ENCODE measurements at places on chromosomes 1 and 21.

DNA sequence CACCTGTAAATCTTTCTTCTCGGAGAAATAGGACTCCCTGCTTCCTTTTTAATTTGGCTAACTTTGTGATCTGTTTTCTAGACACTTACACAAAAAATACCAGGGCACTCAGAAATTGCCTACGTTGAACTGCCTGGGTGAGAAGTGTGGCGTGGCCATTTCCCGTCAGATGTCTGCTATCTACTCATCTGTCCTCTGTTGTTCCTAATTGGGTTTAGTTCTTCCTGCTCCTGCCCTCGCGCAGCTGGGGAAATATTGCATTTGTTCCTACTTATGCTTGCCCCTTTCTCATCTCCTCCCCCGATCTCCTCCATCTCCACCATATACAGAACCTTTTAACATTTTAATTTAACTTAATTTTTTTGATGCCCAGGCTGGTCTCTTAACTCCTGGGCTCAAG lies 55.1 kb downstream of the CD58 start:
- no peak for DNase-seq

DNA sequence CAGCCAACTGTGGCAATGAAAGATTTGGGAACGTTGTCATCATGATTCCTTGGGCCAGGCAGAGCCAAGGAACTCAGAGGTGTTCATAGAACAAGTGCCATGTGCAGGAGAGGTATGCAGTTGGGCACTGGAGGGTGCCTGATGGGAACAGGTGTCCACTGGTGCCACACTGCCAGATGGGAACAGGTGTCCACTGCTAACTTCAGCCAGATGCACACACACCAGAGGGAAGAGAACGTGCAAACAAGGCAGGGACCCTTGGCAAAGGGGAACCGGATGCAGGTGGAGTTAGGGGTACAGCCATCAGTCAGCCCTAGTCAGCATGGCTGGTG lies 13.5 kb downstream of the OLFML2B start:
- no peak for DNase-seq

DNA sequence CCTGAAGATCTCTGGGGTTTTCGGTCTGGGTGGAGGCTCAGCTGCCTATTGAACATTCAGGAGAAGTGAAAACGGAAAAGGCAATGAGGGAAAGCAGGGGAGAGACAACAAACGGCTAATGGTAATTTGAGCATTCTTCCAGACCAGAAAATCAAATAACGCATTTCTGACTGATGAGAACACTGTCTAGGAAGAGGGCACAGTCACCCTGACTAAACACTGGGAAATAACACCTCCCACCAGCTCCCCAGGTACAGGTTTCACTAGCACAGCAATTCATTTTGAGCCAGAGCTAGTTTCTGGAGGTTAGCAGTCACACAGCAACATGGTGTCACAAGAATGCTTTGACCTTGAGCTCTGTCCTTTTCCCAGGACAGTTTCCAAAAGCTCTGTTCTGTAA lies 21.1 kb downstream of the NCF2 start:
- DNase-seq = no peak

- DNase-seq = no peak
Measured at GRCh38 chr1:109243221-109243620, 6.1 kb upstream of the CELSR2 start.

GRCh38 chr1:17053086-17053684 lies 647 bp downstream of the SDHB start:
- no peak for DNase-seq

DNA sequence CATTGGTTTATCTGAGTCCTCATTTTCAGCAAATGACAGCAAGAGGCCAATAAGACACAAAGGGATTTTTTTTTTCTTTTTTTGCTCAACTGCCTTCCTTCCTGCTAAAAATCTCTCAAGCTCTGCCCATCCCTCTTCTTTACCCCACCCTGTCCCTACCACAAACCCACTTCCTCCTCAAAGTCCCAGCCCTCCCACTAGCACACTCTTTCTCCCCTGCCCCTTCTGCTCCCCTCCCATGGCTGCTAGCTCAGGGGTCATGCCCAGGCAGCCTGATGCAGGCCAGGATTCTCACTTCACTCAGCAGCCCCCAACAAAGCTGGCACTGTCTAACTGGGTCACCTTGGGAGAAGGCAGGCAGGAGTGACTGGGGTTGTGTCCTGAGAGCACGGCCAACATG lies 28.8 kb upstream of the PPP2R5A start:
- DNase-seq = no peak

DNA sequence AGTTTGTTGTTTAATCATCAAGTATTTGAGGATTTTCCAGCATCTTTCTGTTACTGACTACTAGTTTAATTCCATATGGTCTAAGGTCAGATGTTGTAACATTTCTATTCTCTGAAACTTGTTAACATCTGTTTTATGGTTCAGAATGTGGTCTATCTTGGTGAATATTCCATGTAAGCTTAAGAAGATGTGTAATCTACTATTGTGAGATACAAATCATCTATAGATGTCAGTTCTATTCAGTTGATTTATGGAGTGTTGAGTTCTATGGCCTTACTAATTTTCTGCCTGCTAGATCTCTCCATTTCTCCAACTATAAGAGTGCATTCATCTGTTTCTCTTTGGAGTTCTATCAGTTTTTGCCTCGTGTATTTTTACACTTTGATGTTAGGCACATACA lies 31.5 kb downstream of the WARS2 start:
- DNase-seq = no peak

DNA sequence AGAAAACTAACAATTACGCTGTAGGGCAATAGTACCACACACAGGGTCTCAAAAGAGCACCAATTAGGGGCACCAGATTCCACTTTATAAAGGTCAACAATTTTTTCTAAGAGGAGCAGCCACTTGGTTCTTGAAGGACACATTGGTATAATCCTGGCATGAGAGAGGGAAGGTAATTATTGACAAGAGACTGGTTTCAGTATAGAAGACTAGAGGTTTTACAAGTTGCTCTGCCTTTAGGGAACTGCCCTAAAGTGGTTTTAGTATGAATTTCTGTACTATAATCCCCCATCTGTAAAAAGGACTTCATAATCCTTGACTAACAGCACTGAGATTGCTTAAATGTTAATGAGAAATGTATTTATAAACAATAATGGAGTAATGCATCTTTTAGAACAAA lies 648.5 kb upstream of the PTBP2 start:
- DNase-seq = no peak

DNA sequence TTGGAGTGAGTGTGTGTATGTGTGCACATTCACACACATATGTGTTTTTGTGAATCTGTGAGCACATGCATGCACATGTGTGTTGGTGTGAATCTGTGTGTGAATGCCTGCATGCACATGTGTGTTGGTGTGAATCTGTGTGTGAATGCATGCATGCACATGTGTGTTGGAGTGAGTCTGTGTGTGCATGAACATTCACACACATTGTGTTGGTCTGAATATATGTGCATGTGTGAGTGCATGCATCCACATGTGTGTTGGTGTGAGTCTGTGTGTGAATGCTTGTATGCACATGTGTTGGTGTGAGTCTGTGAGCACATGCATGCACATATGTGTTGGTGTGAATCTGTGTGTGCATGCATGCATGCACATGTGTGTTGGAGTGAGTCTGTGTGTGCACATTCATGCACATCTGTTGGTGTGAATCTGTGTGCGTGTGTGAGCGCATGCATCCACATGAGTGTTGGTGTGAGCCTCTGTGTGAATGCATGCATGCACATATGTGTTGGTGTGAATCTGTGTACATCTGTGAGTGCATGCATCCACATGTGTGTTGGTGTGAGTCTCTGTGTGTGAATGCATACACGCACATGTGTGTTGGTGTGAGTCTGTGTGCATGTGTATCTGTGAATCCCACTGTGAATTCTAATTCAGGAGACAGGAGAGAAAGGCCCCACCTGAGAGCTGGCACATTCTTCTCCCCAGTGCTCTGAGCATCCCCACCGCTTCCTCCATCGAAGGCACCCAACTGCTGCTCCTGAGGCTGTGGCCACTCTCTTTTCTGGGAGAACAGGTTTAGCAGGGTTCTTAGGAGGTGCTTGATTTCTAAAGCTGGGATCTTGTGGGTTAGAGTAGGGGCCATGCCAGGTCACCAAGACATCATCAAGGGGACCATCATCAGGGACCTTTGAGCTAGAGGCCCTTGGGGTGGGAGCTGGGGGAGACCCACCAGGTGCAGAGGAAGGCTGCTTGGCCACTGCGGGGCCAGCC lies 117.5 kb upstream of the ARHGEF16 start:
- DNase-seq = no peak

DNA sequence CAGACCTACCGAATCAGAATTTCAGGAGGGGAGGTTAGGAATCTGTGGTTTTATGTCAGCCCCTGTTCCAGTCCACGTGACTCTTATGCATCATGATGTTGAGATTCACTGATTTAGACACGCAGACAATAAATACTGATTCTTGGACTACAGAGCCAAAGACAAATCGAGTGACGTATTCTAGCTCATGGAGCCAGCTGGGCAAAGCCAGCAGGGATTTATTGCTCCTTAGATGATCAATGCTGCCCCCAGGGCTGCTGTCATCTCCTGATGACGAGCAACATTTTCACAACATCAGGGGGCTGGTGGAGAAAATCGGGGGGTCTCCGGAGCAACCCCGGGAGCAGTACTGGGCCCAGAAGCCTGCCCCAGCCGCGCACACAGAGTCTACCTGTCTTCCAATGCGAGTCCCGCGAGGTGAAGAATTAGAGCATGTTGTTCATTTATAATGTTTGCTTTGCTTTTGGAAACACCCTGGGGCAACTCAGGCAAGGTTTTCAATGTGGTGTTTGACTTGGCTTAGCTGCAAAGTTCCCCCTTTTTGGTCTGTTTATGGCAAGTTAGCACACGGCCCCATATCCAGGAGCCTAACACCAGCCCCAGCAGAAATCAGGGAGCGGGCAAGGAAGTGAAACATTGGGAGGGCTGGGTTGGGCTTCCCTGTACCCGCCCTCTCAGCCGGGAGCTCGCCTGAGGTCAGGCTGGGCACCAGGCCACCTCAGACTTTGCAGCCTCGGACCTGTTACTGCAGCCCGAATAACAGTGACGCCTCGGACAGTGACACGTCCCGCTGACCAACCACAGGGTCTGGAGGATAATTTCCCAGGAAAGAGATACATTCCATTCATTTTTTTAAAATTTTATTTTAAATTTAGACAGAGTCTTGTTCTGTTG lies 19.9 kb upstream of the CLDN14 start:
- DNase-seq = peak; percentile 63

GRCh38 chr1:29396438-29397255 lies 160.3 kb downstream of the PTPRU start:
- DNase-seq = no peak

DNA sequence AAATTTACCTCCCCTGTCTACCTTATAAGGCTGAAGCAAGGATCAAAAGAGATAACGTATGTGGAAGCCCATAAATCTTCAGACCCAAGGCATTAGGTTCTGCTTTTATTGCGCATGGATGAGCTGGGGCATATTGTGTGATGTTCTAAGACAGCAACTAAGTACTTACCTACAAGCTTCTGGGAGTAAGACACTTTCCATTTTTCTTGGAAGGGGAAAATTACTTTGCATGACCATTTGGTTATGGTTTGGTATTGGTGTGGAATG lies 21.1 kb downstream of the LMOD1 start:
- DNase-seq = no peak

- DNase-seq = no peak
Measured at GRCh38 chr1:22673486-22674409, 20.7 kb downstream of the C1QB start.

DNA sequence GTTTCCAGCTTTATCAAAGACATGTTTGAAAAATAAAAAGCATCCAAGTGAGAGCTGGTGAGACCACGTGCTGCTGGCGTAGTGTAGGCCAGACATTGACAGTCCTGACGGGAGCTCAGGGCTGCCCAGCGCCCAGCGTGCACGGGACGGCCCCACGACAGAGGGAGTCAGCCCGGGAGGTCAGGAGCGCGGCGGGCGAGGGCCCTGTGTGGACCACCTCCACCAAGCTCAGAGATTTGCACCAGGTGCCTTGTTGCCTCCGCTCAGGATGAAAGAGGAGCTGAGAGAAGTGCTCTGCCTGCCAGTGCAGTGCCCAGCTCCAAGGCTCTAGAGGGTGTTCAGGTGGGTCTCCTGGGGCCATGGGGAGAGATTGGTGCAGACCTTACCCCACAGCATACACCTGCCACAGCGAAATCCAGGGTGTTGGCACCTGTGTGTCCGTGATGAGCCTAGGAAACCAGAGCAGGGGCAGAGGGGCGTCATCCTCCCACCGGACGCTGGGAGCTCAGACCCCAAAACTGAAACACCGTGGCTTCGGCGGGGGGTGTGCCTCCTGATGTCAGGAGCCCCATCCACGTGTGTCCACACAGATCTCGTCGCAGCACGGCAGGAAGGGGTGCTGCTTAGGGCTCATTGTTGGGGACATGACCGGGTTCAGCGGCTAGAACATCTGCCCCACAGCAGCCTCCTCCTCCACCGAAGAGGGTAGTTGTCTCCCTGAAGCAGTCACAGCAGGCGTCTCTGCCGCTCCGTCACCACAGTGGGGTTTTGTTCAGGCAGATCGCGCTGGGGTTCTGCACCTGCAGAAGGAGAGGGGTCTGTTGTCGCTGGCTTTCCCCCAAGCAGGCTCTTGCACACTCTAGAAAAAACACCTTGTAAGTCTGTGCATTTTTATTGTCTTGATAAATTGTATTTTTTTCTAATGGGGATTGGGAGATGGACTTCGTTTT lies 64.2 kb downstream of the POFUT2 start:
- DNase-seq = no peak

GRCh38 chr1:190277107-190277506 lies 200.6 kb downstream of the BRINP3 start:
- DNase-seq = no peak

DNA sequence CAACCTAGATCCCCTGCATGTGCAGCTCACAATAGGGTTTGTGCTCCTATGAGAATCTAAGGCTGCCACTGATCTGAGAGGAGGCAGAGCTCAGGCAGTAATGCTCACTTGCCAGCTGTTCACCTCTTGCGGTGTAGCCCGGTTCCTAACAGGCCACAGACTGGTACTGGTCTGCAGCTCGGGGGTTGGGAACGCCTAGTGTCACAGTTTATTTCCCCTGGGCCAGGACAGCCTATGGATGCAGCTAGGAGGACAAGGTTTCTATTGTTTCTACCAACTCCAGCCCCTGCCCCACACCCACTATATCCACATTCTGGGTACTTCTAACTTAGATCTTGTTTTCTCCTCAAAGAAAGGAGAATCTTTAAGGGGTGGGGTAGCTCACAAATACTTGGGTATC lies 58.7 kb upstream of the PRRC2C start:
- DNase-seq = no peak
